ENCODE measurements at places on chromosomes 2 and 18.

GRCh38 chr2:150480241-150480640, 7.2 kb downstream of the RND3 start:
- DNase-seq: no peak

- DNase-seq: no peak
Measured at GRCh38 chr18:46810481-46811000, 53.7 kb upstream of the ST8SIA5 start.

GRCh38 chr2:8754106-8754776, 72.4 kb downstream of the ID2 start:
- DNase-seq: no peak

DNA sequence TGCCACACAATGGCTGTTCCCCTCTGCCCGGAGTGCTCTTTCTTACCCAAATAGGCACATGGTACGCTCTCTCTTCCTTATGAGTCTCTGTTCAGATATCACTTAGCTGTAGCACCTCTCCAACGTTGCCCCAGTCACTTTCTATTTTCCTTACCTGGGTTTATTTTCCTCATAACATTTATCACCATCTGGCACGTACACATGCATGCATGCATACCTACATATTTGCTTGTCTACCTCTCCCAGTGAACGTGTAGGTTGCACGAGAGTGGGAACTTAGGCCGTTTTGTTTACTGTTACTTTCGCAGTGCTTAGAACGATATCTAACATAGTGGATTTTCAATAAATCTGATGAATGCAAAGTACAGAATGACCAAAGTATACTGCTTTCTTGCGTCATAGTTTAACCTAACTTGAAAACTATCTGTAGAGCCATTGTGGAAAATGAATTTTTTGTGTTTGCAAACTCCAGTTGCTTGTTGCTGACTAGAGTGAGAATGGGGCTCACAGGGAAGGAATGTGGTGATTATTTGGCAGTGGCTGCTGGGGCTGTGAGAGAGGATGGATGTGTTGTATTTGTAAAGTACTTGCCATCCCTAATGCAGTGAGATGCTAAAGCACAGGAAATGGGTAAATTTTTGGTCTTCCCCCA, 47.1 kb downstream of the ACSL3 start:
- no peak for DNase-seq

DNA sequence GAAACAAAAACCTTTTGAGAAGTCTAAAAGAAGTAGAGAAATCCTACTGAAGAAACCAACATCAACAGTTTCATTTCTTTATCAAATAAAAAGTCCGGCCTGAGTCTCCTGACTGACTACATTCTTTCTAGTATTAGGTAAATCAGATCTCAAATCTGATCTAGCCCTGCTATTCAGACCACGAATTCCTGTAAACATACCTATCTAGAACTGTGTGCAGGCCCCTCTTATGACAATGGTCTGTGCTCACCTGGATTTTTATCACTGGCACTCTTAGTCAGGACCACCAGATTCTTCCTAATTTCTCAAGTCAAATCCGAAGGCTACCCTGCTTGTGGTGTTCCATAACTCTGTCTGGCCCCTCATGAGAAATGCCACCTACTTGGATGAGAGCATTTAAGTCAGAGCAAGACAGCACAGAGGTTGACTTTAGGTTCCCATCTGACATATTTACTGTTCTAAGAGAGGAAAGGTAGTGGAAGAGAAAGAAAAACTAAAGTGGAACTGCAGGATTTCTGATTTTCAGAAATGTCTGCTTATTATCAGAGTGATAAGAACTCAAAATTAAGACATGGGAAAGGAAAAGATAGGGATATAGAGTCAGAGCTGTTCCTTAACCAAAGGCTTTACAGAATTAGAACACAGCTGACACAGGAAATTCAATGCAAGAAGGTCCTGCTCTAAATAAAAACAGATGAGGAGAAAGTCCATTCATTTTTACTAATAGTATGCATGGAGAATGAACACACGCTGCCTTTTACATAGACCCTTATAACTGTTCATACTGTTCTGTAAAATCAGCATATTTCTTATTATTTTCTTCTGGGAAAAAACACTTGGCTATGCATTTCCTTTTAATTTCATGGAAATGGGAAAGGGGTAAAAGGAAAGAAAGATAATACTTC, 56.5 kb downstream of the SLC8A1 start:
- DNase-seq: no peak

- no peak for DNase-seq
Measured at GRCh38 chr2:142880279-142880678, 2.8 kb downstream of the KYNU start.

DNA sequence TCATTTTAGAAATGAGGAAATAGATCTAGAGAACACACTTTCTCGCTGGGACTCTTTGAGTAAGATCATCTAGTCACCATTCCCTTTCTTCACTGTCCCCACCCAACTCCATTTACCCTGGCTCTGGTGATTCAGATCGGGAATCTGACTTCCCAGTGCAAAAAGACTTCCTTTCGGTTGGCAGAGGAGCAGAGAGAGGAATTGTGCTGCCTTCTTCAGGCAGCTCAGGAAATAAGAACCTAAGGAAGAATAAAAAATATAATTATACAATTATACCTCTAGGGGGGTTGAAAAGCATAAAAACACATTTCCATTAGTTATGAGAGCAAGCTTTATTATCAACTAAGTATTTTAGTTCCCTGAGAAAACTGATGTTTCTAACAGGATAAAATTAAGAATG, 9.3 kb upstream of the MPP4 start:
- no peak for DNase-seq

GRCh38 chr18:76496194-76496890, 1.3 kb upstream of the ZNF516 start:
- peak; percentile 30 for DNase-seq

DNA sequence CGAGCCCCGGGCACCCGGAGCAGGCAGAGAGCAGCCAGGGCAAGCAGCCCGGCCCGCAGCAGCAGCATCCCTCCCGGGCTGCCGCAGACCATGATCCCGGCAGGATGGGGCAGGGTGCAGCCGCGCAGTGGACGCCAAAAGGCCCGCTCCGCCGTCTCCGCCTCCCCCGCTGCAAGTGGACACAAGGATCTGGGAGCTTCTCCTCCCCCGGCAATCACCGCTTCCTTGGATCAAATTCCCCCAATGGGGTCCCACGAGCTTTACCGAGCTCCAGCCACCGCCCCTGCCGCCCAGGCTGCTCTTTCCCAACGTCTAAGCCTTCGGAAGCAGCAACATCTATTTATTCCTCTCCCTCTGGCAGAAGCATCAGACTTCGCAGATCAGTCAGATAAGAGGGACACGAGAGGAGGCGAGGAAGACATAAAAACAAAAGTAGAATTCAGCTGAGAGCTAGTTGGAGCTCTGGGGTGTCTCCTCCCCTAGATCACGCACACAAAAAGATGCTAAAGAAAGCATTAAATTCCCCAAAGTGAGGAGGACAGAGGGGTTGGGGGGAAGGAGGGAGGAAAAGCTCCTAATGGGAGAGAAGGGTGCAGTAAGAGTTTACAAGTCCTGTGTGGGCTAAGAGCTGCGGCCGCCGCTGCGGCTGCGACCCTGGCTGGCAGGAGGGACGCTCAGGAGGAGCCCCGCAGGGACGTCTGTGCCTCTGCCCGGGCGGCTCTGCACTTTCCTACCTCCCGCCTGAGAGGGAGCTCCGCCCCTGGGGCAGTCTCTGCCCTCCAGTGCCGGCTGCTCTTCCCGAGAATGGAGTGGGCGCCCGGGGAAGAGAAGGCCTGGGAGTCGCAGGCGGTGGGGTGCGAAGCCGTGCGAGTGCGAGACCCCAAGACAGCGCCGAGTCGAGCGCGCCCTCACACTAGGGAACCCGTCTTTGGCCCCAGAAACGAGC, at the start of gene FRZB:
FRZB (minus strand) TSS at position 177 of the 946 bp plus-strand sequence; CDS start at position 92, 85 bp downstream.
- no peak for DNase-seq

GRCh38 chr18:42838546-42839145, 276.8 kb downstream of the RIT2 start:
- DNase-seq: no peak

GRCh38 chr18:36464126-36464651, 166.7 kb downstream of the FHOD3 start:
- DNase-seq: no peak

DNA sequence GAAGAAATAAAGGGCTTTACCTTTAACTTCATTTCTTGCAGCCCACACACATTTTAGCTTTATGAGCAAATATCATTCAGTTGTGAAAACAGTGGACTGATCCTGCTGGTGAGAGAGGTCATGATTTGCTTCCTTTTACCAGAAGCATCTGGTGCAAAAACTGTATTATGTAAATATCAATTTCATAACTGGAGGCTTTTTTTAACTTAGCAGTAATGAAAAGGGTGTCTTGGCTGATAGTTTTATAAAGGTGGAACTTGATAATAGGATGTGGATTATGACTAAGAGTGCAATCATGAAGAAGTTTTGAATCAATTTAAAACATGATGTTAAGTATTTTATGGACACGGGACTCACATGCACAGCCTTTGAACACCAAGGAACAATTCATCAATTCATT, 304.4 kb downstream of the GULP1 start:
- no peak for DNase-seq

GRCh38 chr2:85722519-85722918, 28.4 kb downstream of the GNLY start:
- no peak for DNase-seq

DNA sequence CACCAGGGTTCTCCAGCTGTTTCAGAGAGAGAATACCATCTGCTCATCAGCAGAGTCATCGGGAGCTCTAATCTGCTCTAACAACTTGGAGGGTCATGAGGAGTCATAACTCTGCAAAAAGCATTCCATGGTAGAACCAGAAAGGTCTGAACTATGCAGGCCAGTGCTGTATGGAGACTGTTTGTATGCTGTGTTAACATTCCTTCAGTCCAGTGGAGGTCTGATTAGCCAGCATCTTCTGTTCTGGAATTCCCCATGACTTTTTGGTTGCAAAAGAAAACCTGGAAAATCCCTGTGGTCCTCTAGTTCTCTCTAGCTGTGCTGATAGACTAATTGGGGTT, 9.4 kb upstream of the ITGB6 start:
- no peak for DNase-seq

- no peak for DNase-seq
Measured at GRCh38 chr2:86021396-86022378, 84.0 kb downstream of the POLR1A start.

- DNase-seq: no peak
Measured at GRCh38 chr2:2719781-2720180, 388.7 kb upstream of the MYT1L start.

- DNase-seq: no peak
Measured at GRCh38 chr2:44242904-44243303, 32.4 kb upstream of the SLC3A1 start.

DNA sequence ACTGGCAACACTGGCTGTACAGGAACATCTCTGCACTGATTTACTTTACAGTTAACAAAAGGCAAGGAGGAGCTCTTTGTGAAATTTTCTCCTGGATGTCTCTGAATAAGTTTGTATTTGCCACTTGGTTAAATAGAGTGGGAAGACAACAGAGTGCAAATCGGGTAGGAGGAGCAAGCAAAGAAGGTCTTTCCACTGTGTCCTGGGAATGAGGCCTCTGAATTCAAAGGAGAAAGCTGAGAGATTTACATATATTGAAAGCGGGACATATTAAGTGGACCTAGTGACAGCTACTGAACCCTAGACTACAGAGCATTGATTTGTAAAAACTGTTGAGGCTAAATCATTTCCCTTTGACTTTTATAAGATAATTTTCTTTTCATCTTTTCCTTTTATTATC, 117.4 kb upstream of the CHRNA1 start:
- DNase-seq: no peak

GRCh38 chr2:40886655-40887054, 434.8 kb upstream of the SLC8A1 start:
- no peak for DNase-seq

DNA sequence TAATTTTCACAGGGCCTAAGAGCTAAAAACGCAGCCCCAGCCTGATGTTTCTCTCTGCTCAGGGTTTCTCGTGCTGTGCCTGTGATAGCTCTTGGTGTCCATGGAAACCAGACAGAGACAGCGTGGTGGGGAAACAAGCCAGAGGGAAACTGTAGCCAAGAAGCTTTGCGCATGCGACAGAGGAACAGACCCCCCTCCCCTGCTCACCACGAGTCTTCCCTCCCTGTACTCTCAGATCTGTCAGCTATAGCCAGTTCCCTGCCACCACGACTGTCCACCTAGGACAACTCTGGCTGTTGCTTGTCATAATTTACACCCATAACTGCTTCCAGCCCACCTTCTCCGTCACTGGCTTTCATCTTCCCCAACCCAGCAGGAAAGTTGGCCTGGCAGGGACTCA, 13.2 kb upstream of the DNAJC27 start:
- DNase-seq: no peak

GRCh38 chr2:100208141-100208770, 65.9 kb upstream of the AFF3 start:
- DNase-seq: no peak

GRCh38 chr2:167844714-167845530, 402.5 kb downstream of the STK39 start:
- DNase-seq: no peak

GRCh38 chr18:77111449-77111848, 21.1 kb downstream of the MBP start:
- DNase-seq: no peak

DNA sequence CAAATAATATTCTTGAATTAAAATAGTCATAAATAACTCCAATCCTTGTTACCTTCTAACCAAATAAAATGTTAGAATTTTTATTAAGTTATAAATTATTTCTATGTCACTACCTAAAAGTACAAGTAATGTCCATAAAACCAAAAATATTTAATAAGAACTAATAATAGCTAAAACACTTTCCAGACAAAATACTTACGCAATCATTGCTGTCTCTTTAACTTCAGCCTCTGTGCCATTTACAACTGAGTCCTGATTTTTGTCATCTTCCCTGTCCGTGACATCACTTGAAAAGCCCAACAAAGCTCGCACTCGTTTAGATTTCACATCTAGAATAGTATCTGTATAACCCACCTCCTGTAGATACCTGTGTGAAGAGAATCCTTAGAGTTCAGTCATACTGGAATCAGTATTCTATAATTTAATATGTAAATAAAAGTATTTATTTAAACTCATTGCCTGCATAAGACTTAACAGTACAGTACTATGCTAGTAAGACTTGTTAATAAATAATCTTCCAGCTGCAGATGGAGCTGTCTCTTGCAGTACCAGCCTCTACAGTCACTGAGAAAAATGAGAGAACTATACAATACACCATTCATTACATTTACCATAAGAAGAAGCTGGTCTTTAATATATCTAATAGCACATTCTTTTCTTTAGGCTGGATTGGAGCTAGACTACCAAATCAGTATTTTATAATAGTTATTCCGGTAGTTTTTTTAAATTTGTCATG, 63.8 kb downstream of the STRN start:
- no peak for DNase-seq

GRCh38 chr2:111049792-111050640, 70.7 kb upstream of the BCL2L11 start:
- no peak for DNase-seq

GRCh38 chr2:24048769-24049484, 614 bp upstream of the FKBP1B start:
- DNase-seq: no peak

DNA sequence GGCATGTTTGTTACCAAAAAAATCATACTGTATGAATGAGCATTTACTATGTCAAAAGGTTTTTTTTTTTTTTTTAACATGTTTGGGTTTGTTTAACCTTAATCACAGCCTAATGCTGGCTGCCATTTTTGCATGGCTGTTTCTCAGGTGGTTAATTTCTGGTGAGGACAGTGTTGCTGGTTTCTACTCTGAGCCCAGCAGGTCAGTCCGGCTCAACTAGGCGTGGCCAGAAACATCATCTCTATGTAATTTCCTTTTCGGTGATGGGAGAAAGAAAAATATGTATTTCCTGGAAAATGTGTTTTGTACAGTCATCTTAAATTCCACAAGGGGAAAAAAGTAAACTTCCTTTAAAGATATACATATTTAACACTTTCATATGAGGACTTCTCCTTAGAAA, 24.9 kb upstream of the BZW1 start:
- no peak for DNase-seq

Data from CD4-positive, alpha-beta T cell treated with Interleukin-2 at 100 ng/mL for 4 hours (primary cell).